Activated T-helper 1 cell treated with anti-CD3 and anti-CD28 coated beads, Interleukin-12 subunit alpha, Interleukin-12 subunit beta, Interleukin-2, Interleukin-4 antibody, amounts not matched to agents 30 ng/mL and 10 ng/mL and 1 ng/mL, durations not matched to agents 14 hours and 24 hours and 36 hours (primary cell): ENCODE measurements at places on chromosomes 1 and 21. TPM values are rescaled to one million over a fixed set of nuclear protein-coding genes. Genes with fewer than 3 reads are reported as not detected.

GRCh38 chr1:191174298-191174697, 696.6 kb upstream of the BRINP3 start:
- DNase-seq: no peak

- DNase-seq: no peak
Measured at GRCh38 chr1:155925506-155925905, 8.7 kb downstream of the KHDC4 start.

GRCh38 chr1:15090373-15090772, 63.2 kb upstream of the TMEM51 start:
- DNase-seq: no peak

GRCh38 chr1:29603622-29604021, 367.3 kb downstream of the PTPRU start:
- DNase-seq: no peak

GRCh38 chr1:24074817-24075589, 36.9 kb downstream of the MYOM3 start:
- DNase-seq: no peak

GRCh38 chr1:201504179-201504631, 2.7 kb downstream of the CSRP1 start:
- DNase-seq: no peak

DNA sequence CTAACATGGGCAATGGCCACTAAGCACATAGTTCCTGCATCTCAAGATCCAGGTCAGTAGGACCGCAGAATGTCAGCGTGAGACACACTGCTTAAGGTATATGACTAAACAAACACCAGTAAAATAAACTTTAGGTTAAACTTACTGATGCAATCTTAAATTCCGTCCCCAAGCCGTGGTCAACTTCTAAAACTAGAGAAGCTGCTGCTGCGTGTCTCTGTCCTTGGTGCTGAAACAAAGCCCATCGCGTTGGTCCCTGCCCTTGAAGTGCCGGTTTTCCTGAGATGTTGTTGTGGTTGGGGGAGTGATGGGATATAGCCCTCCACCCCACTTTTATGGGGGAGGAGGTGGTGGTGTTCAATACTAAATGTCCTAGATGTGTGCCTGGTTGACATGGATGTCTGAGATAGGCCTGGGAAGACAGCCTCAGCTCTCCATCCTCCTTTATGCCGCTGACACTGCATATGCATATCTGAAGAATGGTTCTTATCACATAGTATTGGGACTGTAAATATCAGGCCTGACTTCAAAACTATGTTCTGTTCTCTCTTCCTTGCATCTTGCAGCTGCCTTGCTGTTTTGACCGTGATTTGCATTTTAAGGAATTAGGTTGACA, 72.0 kb upstream of the KCNA3 start:
- DNase-seq: peak; percentile 45

The LRRN2 gene
- total RNA-seq: not detected in 2 replicates

The C1orf185 gene
- total RNA-seq: not detected in 2 replicates
